ENCODE measurements at places on chromosomes 4 and X.

GRCh38 chr4:163764569-163764968 is 270.1 kb downstream of the TMA16 start:
- no peak for DNase-seq

DNA sequence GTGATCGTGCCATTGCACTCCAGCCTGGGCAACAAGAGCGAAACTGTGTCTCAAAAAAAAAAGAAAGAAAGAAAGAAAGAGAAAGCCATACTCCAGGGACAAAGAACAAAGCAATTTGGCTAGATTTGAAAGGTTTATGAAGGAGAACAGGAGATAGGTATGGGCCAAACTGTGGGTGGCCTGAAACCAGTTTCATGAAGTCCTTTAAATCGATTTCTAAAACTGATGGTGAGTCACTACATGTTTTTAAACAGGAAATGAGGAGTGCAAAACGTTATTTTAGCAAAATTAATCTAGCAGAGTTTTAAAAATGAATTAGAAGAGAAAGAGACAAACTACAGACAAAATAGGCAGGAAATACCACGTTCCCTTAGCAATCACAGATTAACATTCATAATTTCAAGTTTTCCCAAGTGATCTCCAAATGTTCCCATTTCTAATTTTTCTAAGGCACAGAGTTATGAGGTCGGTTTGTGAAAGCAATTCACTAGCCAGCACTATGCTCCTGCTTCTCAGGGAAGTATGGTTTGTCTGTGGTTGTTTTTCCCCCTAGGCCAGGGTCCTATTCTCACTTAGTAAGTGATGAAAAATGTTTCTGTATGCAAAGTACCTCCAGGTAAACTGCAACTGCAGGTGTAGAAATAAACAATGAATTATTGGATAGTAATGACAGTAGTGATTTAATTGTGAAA is 190.6 kb downstream of the PPP3CA start:
- no peak for DNase-seq

GRCh38 chrX:63930140-63930539 is 145.1 kb upstream of the ARHGEF9 start:
- DNase-seq, result no peak

- DNase-seq, result peak; percentile 79
Observed at GRCh38 chr4:168585168-168586091, 88.6 kb downstream of the PALLD start.

DNA sequence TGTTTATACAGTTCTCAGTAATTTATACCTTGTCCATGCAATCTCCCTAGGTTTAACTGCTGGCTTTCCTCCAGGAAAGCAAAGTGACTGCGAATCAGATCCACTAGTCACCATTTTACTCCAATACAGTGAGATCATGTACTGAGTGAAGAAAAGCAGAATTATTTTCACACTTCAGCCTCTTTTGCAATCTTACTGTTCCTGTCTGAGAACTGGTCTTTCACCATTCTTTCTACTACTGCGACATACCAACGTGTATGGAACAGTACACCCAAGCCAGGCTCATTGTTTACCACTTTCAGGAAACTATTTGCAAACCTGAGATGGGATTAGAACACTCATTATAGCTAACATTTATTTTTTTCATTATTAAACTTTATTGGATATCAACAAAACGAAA is 8.0 kb upstream of the MSL3 start:
- DNase-seq, result no peak

- DNase-seq, result no peak
Observed at GRCh38 chr4:163195247-163195765, 28.6 kb upstream of the NAF1 start.

GRCh38 chrX:100625985-100626491 is 10.6 kb downstream of the TSPAN6 start:
- no peak for DNase-seq

DNA sequence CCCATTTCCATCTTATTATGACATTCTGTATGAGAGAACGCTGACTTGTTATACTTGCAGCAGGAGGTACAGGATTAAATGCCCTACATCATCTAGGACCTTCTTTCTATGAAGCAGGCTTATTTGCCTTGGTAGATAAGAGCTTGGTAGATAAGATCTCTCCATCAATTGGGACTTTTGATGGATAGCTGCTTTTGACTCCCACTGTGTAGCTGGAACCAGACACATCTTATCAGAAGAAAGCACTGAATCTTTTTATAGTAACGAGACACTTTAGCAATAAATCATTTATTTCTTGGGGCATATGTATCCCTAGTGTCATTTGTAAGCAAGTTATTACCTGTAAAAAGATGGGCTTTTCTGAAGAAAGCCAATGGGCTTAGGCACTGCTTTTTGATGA is 613.9 kb downstream of the TECRL start:
- DNase-seq, result no peak

- DNase-seq, result peak; percentile 34
Observed at GRCh38 chr4:10020871-10021652, at the start of gene SLC2A9. Gene SLC2A9 (minus strand): TSS chr4:10021497. CDS start chr4:10021429, 68 bp downstream.

GRCh38 chr4:45985038-45985437 is 138.8 kb downstream of the GABRG1 start:
- DNase-seq, result no peak

DNA sequence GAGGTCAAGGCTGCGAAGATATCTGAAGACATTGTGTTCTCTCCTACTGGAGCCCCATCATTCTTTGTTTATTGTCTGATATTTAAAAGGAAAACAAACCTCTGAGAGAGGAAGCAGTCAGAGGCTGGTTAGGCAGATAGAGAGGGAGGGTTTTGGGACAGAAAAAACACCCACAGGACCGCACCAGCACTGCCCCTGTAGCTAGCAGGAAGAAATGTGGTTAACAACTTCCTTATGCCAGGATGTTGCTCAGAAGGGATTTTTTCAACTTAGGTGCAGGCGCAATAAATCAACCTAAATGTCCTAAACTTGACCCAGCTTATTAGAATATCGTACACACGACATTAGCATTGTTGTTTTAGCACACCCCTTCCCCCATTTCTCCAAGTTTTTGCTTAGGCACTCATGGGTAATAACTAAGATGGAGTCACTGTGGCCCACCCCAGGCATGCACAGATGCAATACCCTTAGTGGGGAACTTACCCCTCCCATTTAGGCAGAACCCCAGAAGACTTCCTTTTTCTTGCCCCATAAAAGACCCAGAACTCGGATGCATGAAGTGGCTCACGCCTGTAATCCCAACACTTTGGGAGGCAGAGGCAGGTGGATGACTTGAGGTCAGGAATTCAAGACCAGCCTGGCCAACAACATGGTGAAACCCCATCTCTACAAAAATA is 2.8 kb upstream of the ZNF718 start:
- no peak for DNase-seq

GRCh38 chrX:45807572-45808425 is 607.1 kb upstream of the DIPK2B start:
- peak; percentile 17 for DNase-seq

GRCh38 chrX:35919536-35920309 is at the start of gene CFAP47:
Gene CFAP47 (plus strand): TSS chrX:35919734. CDS start chrX:35919800, 66 bp downstream.
- no peak for DNase-seq

DNA sequence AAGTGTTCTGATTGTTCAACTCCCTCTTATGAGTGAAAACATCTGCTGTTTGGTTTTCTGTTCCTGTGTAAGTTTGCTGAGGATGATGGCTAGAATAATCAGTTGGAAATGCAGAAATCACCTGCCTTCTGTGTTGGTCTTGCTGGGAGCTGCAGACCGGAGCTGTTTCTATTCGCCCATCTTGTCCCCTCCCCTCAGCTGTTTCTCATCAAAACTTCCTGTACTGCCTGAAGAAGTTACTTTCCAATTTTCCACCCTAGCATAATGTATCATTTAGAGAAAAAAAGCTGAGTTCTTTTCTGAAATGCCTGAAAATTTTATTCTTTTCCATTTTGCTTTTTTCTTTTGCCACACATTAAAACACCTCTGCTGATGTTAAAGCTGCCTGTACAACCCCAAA is 167.6 kb downstream of the TEX13A start:
- DNase-seq, result no peak

- DNase-seq, result no peak
Observed at GRCh38 chrX:7996851-7997250, 69.6 kb upstream of the PNPLA4 start.

GRCh38 chr4:153318696-153319320 is 25.7 kb upstream of the MND1 start:
- DNase-seq, result peak; percentile 35

GRCh38 chrX:2967998-2968909 is 38.1 kb upstream of the ARSH start:
- DNase-seq, result peak; percentile 50

DNA sequence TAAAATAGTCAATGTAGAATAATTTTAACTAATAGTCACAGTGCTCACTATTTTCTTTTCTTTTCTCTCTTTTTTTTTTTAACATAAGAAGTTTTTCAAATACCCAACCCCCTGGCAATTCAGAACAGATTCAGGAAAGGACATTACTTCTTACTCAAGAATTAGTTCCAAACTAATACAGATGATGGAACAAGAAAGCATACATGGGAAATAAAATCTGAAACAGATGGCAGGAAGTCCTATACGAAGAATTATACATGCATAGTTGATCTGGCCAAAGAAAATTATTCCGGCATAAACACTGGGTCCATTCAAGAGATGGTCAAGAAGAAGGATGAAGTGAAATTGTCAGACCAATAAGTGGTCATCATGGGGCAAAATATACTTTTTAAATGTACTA is 614.4 kb upstream of the INTU start:
- DNase-seq, result no peak

- DNase-seq, result no peak
Observed at GRCh38 chr4:16908377-16909021, 10.1 kb upstream of the LDB2 start.

- DNase-seq, result no peak
Observed at GRCh38 chr4:158353541-158354304, 143.4 kb downstream of the TMEM144 start.

GRCh38 chr4:155248002-155248896 is 39.8 kb downstream of the NPY2R start:
- peak; percentile 77 for DNase-seq

DNA sequence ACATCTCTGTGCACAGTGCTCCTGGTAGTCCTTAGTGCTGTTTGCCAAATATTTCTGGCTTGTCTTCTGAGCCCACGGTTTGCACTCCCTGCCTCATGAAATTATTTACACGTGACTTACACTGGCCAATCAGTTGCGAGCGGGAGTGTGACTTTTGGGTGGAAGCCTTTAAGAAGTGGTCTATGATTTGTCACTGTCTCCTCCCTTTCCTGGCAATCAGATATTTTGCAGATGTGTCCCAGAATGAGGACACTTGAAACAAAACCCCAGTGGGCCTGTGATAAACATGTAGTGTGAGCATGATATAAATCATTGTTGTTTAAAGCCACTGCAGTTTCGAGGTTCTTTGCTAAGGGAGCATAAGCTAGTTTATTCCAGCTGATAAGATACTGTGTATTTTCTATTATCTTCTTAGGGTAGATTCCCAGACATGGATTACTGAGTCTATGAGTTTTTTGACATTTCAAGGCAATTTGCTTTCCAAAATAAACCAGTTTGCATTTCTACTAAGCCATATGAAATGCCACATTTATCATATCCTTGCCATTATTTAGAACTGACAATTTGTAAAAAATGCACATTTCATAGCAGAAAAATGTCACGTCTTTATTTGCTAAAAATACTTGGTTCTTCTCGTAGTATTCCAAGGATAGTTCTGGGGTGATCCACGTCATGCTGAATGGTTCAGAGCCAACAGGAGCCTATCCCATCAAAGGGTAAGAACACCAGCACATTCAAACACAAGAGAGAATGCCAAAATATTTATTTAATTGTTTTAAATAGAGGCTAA is 12.0 kb downstream of the BST1 start:
- DNase-seq, result no peak

DNA sequence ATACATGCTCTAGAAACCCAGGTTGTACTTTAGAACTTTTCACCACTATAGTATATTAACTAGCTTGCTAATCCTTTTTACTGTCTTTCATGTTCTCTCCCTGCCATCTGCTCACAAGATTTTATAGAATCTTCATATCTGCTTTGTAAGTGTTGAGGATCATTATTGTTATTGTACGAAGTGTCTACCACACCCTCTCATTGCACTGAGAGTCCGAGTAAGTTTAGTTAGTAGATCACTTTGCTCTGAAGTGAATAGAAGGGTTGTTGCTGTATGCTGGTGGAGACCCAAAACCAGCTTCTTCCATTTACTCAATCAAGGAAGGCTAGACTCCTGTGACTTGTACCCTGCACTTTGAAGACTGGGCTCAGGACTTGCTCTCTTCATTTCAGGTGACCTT is 17.1 kb downstream of the GAB1 start:
- DNase-seq, result no peak

- DNase-seq, result no peak
Observed at GRCh38 chr4:120318196-120318846, 251.7 kb upstream of the MAD2L1 start.

DNA sequence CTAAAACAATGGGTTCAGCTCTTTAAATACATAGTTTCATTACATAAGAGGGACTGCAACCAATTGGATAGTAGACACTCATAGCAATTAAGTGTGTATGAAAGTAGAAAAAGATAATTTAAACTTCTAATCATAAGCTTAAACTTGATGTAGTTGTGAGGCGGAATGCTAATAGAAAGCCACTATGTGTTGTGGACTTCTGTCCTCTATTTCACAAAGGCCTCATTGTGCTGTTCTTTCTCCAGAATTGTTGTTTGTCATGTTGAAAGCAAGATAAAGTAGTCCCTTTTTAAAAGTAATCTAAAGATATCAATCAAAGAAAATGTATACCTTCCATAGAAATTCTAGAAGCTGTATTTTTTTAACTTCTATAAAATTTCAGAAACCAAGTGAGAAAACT is 329.4 kb downstream of the KLHL4 start:
- DNase-seq, result no peak

GRCh38 chr4:158860856-158861255 is 92.0 kb downstream of the FNIP2 start:
- DNase-seq, result no peak

- DNase-seq, result peak; percentile 56
Observed at GRCh38 chrX:56233682-56234081, 1.5 kb downstream of the KLF8 start.
